ENCODE measurements at places on chromosomes 3 and 15. TPM values are rescaled to one million over a fixed set of nuclear protein-coding genes. Genes with fewer than 3 reads are reported as not detected.

- H3K27ac ChIP-seq: no peak overlapping the region
- H3K27me3 ChIP-seq: peaks cover under 1% of the 10 kb centered on the region
- DNase-seq: no peak
- H3K36me3 ChIP-seq: no peaks in the 10 kb centered on the region
- no peaks in the 10 kb centered on the region for H3K4me1 ChIP-seq
- H3K4me3 ChIP-seq: no peak overlapping the region
Observed at GRCh38 chr3:31196881-31197364, 302.5 kb upstream of the GADL1 start.

- H3K27me3 ChIP-seq: no peaks in the 10 kb centered on the region
- peaks cover 3% of the 10 kb centered on the region for H3K36me3 ChIP-seq
- no peak for DNase-seq
- peak overlapping the region; percentile 78 for H3K27ac ChIP-seq
Observed at GRCh38 chr3:190586631-190587011, 72.7 kb downstream of the IL1RAP start.

GRCh38 chr3:42712344-42712648 is 9.7 kb upstream of the HHATL start:
- H3K27me3 ChIP-seq: peaks cover 23% of the 10 kb centered on the region
- H3K4me3 ChIP-seq: no peak overlapping the region
- H3K27ac ChIP-seq: no peak overlapping the region

DNA sequence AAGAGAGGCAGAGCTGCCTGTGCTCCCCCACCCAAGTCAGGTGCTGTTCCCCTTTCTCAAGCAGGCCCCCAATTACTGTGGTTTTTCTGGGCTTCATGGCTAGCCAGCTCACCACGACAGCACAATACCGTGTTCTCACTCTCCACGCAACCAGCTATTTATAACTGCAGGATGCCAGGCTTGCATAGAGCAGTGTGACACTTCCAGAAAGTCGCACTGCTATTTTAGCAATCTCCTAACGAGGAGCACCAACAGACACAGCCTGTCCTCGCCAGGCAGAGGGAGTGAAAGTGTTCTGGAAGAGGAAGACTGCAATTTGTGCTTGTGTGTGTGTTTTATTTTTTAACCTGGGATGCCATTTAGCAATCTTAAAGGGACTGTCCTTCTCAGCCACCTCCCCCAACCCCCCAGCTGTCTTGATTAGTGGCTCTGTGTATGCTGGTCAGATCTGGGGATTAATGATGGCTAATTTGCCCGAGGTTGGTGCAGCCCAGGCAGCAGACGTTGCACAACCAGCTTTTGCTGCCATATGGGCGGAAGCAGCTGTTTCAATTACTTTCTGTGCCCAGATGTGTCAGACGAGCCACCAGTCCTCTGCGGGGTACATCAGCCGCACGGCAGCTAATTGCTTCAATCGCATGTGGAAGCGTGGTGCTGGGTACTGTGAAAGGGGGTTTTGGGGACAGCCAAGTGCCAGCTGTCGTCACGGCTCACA is 268.0 kb upstream of the ARRDC4 start:
- H3K4me1 ChIP-seq: no peaks in the 10 kb centered on the region
- no peak for DNase-seq
- H3K27me3 ChIP-seq: no peaks in the 10 kb centered on the region
- no peak overlapping the region for H3K4me3 ChIP-seq
- no peaks in the 10 kb centered on the region for H3K36me3 ChIP-seq

- no peaks in the 10 kb centered on the region for H3K36me3 ChIP-seq
- no peak overlapping the region for H3K4me3 ChIP-seq
- peaks cover 10% of the 10 kb centered on the region for H3K4me1 ChIP-seq
- no peak overlapping the region for H3K27ac ChIP-seq
- no peaks in the 10 kb centered on the region for H3K27me3 ChIP-seq
- DNase-seq: no peak
Observed at GRCh38 chr3:148582126-148582525, 115.6 kb upstream of the AGTR1 start.

GRCh38 chr15:27220199-27220598 is 249.2 kb downstream of the GABRG3 start:
- H3K27me3 ChIP-seq: no peaks in the 10 kb centered on the region
- peaks cover 2% of the 10 kb centered on the region for H3K36me3 ChIP-seq
- H3K4me1 ChIP-seq: peaks cover 17% of the 10 kb centered on the region
- H3K4me3 ChIP-seq: no peak overlapping the region
- no peak for DNase-seq

The SRGAP3 gene
- 1.5 TPM for total RNA-seq
